SK-N-SH (cell line): ENCODE measurements at places on chromosomes 6 and 20.
A peak's percentile ranks its signal among the peaks of the same experiment; 100 is the strongest.

DNA sequence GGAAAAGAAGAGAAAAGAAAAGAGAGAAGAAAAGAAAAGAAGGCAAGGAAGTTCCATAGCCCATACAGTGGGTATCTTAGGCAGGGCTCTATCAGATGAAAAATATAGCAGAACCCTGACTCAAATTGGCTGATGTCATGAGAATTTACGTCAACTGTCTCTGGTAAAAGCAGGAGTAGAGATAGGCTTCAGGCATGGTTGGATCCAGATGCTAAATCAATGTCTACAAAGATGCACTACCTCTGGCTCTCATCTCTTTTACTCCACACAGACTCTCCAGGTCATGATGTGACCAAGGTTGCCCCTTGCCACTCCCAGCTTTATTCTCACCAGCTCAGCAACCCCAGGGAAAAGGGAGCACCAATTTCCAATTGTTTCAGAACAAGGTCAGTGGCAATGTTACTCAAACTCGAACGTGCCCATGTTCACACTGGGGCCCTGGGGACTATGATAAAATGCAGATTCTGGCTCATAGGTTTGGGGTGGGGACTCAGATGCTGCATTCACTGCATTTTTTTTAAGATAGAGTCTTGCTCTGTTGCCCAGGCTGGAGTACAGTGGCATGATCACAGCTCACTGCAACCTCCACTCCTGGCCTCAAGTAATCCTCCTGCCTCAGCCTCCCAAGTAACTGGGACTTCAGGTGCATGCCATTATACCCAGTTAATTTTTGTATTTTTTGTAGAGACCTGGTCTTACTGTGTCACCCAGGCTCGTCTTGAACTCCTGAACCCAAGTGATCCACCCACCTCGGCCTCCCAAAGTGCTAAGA is 33.4 kb upstream of the PTGIS start:
- no peak for DNase-seq

DNA sequence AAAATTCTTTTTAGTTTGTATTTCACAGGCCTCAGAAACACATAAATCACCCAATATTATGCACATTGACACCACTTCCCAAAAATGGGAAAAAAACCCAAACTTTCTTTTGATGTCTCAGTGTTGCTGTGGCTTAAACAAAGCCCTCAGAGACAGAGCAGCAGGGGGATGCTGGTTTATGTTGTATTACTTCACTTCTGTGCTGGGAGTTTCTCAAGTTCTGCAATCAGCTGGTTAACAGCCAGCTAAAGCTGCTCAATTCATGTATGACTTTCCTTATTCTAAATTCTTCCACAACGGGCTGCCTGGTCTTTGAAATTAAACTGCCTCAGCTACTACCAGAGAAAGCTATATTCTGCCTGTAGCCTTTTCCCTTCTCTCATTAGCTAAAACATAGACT is 5.6 kb downstream of the FILIP1 start:
- no peak for DNase-seq

DNA sequence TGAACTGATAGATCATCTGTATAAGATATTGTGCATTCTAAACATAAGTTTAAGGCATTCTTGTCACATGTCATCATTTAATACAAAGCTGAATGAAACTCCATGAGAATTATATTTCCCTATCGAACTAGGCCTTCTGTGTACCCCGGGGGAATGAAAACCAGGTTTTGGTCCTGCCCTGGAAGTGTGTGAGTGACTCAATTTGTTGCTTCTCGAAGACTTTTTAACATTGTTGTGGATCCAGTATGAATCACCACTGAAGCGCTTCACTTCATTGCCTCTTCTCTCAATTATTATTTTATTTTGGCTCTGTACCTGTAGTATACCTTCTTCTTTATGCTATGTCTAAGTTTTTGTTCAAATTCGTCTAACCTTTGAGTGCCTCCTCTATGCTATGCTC is 150.8 kb downstream of the GRIK2 start:
- DNase-seq, result no peak

DNA sequence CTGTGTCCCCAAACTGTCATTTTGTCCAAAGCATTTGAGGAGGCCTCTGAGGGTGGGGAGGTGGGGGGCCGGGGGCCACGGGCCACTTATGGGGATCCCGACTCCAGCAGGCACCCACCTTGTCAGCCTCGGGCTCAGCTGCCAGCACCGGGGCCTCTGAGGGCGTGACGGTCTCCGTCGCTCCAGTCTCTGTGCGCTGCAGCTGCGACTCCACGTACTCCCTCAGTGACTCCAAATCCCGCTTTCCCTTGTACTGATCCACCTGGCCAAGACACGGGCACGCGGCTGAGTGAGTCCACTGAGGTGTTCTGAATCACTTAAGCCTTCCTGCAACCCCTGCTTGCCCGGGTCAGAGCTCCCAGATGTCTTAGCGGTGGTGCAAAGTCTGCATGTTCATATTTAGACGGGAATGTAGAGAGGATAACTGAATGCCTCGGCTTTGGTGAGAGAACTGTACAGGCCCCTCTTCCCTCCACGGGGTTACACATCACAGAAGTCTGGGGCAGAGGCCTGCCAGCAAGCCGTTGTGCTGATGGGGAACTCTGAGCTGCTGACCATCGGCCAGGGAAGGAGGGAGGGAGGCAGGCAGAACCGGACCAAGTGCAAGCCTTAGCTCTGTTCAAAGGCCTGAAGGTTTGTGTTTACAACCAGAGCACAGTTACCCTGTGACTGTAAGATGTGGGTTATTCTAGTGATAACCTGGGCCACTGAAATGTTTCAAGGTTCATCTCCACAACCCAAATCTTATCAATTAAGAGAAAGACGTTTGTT is 21.8 kb downstream of the TXNDC5 start:
- no peak for DNase-seq

- DNase-seq, result no peak
Measured at GRCh38 chr6:113065611-113066010, 718.5 kb downstream of the RFPL4B start.

DNA sequence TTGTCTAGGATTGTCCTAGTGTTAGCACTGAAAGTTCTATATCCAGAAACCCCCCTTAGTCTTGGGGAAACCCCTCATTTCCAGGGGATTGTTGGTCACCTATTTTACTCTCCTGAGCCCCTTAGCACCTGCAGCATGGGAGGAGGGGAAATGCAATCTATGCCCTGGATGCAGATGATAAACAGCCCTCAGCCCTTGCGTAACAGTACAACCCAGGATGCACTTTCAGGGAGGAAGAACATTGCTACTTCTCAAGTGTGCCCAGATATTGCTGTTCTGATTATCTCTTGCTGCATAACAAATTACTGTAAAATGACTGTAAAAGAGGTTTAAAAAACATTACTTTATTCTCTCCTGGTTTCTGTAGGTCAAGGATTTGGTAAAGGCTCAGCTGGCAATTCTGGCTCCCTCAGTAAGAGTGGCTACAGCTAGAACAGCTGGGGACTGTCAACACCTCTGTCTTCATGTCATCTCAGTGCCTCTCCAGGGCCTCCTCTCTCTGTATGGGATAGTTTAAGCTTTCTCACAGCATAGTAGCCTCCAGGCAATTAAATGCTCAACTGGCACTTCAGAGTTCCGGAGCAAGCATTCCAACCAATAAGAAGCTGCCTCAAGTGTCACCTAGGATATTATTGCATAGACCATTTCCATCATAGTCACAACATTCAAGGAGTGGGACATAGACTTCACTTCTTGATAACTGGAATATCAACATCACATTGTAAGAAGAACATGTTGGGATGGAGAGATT is 117.8 kb upstream of the FOXO3 start:
- no peak for DNase-seq

GRCh38 chr20:8216375-8217200 is 84.5 kb downstream of the PLCB1 start:
- DNase-seq, result no peak

DNA sequence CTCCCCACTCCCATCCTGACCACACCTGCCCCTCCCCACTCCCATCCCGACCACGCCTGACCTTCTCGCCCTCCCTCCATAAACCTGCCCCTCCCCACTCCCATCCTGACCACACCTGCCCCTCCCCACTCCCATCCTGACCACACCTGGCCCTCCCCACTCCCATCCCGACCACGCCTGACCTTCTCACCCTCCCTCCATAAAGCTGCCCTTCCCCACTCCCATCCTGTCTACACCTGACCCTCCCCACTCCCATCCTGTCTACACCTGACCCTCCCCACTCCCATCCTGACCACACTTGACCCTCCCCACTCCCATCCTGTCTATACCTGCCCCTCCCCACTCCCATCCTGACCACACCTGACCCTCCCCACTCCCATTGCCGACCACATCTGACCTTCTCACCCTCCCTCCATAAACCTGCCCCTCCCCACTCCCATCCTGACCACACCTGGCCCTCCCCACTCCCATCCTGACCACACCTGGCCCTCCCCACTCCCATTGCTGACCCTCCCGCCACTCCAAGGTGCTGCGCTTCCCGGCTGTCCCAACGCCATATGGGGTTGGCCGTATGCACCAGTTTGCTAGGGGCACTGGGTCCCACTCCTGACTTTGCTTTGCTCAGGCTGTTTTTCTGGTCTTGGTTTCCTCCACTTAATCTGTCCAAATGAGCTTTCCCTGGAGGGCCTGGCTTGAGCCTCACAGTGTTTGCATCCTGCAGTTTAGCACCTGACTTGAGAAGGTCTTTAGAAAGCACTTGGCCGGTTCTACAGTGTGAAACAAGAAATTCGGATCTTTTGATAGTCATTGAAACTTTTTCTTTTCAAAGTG is 2.9 kb downstream of the KIF25 start:
- DNase-seq, result no peak

- no peak for DNase-seq
Measured at GRCh38 chr6:5138995-5139827, 54.1 kb downstream of the PPP1R3G start.

DNA sequence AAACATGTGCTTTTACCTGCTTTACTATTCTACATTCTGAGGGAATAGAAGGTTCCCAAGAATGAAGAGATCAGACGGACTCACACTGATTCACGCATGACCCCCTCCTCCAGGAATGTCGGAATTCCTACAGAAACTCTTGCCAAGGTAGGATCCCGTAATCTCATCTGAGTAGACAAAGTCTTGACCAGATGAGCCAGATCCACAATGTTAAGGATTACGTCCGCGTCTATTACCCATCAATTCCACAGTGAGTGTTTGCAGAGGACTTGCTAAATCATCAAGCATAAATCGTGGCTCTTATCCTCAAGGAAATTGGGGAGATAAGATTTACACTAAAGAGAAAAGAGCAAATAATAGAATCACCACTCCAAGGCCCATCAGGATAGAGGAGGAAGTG is 245.9 kb upstream of the FOXQ1 start:
- no peak for DNase-seq

DNA sequence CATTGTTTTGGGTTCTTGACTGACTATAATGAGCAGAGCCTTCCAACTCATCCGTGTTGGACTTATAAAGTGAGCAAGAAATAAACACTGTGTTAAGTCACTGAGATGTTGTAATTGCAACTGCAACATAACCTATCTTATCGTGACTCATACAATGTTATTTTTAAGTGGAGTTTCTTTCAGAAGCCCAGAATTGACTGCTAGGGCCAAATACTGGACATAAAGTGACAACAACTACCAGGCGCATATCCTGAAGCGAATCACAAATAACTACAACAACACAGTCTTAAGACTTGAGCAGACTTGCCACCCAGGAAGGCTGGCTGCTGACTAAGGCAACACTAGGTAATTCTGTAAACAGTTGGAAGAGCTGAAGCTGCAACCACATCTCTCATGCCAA is 326.6 kb downstream of the COL12A1 start:
- no peak for DNase-seq

- DNase-seq, result peak; percentile 92
Measured at GRCh38 chr20:64155258-64156135, 8.8 kb upstream of the MYT1 start.

DNA sequence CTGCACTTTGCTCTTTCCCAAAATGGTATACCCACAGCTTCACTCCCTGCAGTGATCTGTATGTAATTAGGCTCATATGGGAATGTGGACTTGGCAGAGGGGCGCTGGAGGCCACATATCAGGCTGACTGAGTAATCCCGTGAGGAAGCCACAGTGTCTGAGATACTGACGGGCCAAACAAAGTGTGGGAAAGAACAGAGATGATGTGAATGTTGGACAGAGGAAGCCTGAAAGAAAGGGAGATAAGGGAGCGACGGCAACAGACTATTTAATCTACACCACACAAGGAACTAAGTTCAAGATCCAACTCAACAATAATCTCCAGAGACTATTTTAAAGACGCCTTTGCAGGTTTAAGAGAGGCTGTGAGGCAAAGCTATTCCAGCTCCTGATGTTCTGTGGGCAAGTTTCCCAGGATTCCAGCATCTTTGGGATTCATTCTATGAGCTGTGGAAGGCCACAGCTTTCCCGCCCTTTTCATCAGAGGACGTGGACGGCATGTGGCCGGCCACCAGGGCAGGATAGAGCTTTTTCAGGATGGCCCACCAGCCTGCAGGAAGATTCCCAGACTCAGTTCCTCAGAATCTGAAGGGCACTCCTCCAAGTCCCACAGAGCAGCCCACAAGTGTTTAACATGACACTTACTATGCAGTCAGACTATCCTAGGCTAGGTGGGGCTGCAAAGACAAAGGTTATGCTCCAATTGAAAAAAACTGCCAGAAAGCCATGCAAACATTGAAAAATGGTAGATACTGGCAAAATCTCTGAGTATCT is 237.5 kb downstream of the ATXN1 start:
- DNase-seq, result no peak

DNA sequence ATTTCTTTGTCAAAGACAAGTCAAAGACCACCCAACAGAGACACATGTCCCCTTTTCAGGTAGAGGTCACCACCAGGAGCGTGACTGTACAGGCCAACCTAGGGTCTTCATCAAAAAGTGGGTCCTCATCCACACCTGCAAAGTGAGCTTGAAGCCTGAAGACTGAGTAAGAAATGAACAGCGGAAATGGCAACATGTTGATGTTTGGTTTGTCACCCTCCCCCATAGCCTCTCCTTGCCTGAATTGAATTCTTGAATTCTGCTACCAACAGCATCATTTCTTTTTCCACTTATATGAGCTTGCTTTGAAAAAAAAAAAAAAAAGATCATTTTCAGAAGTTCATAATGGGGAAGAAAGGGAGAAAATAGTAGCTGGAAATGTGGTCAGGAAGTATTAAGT is 104.4 kb downstream of the NFATC2 start:
- DNase-seq, result no peak

DNA sequence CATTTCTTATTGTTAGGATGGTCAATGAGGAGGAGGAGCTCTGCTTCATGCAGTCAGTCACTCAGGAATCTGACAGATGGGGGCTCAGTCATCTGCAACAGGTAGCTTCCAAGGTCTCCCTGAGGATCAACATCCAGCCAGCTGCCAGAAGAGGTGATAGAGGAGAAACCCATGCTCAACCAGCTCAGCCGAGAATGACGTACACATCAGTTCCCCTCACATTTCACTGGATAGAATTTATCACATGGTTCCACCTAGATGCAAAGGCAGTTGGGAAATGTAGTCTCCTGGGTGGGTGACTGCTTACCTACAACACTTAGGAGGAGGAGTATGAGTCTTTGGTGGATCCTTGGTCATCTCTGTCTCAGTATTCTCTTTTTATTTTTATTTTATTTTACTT is 144.5 kb downstream of the CEBPB start:
- peak; percentile 50 for DNase-seq

DNA sequence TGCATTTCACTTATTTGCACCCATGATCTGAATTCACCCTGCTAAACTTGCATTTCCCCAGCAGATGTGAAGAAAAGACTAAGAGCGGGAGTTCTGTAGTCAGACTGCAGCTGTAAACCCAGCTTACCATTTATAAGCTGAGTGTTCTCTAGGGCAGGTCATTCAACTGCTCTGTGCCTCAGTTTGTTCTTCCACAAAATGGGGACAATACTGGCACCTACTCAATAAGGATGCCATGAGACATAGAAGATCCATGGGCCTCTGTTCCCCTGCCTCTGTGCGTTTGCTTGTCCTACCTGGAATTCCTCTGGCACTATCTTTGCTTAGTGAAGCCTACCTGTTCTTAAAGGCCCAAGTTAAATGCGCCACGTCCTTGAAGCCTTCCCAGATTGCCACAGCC is 12.2 kb upstream of the MDFI start:
- DNase-seq, result no peak
